BJ (cell line): ENCODE measurements at places on chromosomes 12 and 14. TPM values are rescaled to one million over a fixed set of nuclear protein-coding genes. Genes with fewer than 3 reads are reported as not detected.

- no peak for DNase-seq
Observed at GRCh38 chr14:25516838-25517237, 466.9 kb upstream of the STXBP6 start.

Gene HOXC6
- polyA plus RNA-seq = 4.5 and 5.9 TPM in 2 replicates

DNA sequence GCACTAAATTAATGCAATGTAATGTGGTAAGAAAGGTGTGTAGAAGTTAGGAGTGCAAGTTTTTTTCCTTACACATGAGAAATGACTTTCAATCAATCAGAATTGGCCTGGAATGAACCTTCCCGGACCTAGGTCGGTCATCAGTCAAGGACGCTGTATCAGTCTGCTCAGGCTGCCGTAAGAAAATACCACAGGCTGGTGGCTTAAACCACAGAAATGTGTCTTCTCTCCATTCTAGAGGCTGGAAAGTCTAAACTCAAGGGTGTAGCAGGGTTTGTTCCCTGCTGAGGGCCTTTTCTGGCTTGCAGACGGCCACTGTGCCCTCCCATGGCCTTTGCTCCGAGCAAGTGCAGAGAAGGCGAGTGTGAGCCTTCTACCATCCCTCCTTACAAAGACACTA lies 86.6 kb upstream of the DYNC1H1 start:
- no peak for DNase-seq

GRCh38 chr12:65881965-65882413 lies 57.7 kb downstream of the HMGA2 start:
- no peak for DNase-seq

- DNase-seq = no peak
Observed at GRCh38 chr14:54673193-54674045, 106.5 kb downstream of the SAMD4A start.

GRCh38 chr12:104963757-104964156 lies 5.7 kb upstream of the SLC41A2 start:
- DNase-seq = no peak

Gene CLEC7A
- not detected in 2 replicates for polyA plus RNA-seq

DNA sequence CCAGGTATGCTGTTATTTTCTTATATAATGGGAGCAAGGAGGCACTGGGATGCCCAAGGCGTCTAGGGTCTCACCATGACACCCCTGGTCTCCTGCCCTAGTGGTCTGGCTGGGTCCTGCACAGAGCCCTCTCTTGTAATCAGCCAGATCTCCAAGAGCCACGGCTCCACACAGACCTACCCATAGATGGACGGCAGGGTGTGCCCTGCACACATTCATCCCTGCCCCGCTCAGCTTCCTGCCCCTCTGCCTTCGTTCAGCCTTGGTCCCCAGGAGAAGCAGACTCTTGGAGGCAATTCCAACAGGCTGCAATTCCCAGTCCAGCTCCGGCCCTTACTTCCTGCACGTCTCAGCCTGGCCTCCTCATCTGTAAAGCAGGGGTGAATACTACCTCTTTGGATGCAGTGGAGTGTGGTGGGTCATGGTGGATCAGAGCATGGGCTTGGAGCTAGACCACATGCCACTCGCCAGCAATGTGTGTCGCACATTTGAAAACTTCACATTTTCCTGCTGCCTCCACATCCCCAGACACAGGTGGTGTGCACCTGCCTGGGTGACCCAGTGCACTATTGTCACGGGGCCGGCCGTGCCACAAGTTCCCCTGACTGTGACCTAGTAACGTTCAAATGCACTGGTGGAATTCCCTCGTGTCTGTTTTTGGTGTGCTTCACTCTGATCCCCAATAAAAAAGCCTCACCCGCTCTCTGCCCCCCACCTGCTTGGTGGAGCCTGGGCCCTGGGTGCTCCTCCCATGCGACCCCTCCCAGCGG lies 171.1 kb upstream of the PRMT8 start:
- DNase-seq = no peak

GRCh38 chr12:25996677-25997076 lies 38.2 kb downstream of the RASSF8 start:
- no peak for DNase-seq
